NCI-H748 treated with DMSO at 0.1 percent for 48 hours (cell line): ENCODE measurements at places on chromosomes 4 and X.

- no peak for DNase-seq
Measured at GRCh38 chrX:137363559-137363958, 202.4 kb upstream of the ZIC3 start.

- no peak for DNase-seq
Measured at GRCh38 chrX:119763836-119764387, 5.5 kb downstream of the SOWAHD start.

DNA sequence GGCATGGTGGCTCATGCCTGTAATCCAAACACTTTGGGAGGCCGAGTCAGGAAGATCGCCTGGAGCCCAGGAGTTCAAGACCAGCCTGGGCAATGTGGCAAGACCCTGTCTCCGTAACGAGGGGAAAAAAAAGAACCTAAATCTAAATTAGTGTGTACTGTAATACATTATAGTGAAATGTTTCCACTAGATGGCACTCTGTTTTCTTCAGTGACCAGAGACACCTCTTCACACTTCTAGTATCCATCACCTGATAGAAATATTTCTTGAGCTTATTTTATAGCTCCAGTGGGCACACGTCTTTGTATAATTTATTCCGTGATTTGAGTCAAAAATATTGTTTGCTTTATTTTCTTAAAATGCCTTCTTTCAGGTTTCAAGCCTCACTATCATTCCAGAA lies 600.9 kb upstream of the DIPK2B start:
- peak; percentile 46 for DNase-seq

DNA sequence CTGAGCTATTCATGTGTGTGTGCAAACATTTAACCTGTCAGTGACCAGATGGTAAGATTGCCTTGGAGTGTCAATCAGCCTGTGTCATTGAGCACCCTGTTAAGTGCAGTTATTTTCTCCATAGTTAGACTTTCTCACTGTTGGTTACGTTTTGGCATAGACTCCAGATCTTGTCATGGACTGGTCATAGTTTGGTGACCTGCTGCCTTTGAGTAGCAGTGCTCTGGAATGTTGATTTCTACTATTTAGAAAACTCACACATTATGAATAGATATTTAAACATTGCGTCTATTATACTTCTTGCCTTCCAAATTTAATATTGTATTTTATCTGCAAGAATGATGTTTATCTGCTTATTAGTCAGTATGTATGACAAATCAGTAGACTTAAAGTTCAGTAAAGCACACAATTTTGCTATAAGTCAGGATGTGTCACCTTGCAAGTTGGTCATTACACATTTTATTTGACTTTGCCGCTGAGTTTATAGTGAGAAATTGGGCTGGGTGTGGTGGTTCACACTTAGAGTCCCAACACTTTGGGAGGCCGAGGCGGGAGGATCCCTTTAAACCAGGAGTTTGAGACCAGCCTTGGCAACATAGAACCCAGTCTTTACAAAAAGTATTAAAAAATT lies 42.4 kb downstream of the KIAA0232 start:
- no peak for DNase-seq

DNA sequence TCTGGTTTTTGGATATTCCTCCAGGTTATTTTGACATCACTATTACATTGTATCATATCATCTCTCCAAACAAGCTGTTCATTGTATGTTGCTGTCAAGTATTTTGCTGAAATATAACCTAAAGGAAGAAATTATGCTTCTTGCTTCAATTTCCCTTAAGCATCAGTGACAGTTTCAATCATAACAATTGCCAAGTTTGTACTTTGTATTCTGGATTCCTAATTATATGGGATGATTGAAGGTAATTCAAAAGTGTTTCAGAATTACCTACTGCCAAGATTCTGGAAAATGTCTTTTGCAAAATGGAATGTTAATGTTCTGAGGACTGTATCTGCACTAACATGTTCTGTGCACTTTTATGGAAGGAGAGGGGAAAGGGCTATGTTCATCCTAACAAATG lies 228.7 kb downstream of the PRDM5 start:
- DNase-seq = no peak

DNA sequence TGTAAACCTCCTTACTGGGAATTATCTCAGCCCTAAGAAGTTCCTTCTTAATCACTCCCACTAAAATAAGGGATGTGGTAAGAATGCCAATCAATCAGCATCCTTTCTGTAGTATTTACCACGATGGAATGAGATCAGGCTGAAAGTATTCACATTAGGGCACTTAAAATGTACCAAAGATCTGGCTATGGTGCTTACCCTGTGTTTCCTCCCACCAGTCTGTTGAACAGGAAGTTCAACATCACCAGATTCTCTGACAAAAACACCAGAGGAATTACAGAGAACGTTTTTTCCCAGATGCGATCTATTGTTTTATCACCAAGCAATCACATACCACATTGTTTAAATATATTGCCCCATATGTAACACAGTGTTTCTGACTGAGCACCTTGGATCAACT lies 2.1 kb upstream of the CLCN3 start:
- no peak for DNase-seq

GRCh38 chr4:90537491-90537890 lies 410.3 kb downstream of the CCSER1 start:
- no peak for DNase-seq

DNA sequence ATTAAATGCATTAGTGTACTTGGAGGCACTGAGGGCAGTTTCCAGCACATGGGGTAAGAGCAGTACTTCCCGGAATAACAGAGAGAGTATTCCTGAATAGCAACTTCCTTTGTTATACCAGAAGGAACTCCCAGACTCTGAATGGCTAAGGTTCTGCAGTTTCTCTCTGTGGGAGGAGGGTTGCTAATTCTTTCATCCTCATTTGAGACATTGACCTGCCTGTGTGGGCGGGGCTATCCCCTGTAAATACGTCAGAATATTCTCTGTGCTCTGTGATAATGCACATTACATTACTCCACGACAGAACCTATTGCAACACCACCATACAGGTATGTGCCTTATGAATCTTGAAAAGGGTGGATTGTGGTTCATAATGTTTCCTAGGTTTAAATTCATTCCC lies 52.7 kb downstream of the SPINK2 start:
- DNase-seq = no peak

- no peak for DNase-seq
Measured at GRCh38 chrX:16737024-16737423, 17.6 kb downstream of the SYAP1 start.

GRCh38 chrX:21374163-21374993 lies at the start of gene CNKSR2:
TSS of gene CNKSR2 (plus strand) at chrX:21374418. CDS start at chrX:21374898, 480 bp downstream.
- DNase-seq = peak; percentile 50

DNA sequence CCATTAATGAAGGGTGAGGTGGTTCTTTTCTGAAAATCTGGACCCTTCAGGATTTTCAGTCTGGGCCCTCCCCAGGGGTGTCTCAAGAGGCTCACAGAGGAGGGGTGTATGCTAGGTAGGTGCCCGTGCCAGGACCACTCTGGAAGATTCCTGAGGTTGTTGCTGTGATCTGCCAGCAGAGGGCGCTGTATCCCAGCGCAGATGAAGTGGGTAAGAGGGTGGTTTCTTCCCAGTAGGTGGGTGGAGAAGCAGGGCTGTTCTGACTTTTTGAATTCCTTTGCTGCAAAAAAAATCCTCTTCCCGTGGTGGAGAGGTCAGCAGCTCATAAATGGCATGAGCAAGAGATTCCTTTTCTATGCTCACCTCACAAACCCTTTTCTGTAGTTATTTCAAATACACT lies 51.1 kb downstream of the SCML1 start:
- peak; percentile 44 for DNase-seq

GRCh38 chr4:13912436-13912925 lies 285.0 kb upstream of the BOD1L1 start:
- no peak for DNase-seq

DNA sequence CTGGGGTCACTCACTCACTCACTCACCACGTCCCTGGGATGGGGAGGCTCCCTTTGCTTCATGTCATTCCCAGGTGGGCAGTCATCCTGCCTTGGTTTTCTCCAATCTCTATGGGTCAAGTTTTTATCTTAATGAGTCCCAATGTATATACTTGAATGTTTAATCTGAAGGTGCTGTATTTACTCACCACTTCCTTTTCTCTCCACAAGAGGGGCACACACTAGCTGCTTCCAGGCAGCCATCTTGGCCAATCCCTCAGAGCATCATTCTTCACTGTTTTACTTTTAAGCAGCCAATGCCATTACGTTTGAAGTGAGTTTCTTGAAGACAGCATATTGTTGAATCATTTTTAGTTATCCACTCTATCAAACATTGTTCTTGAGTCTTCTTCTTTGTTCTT lies 153.4 kb upstream of the ARSJ start:
- no peak for DNase-seq

- DNase-seq = no peak
Measured at GRCh38 chr4:181619651-181620050, 623.6 kb upstream of the TENM3 start.

DNA sequence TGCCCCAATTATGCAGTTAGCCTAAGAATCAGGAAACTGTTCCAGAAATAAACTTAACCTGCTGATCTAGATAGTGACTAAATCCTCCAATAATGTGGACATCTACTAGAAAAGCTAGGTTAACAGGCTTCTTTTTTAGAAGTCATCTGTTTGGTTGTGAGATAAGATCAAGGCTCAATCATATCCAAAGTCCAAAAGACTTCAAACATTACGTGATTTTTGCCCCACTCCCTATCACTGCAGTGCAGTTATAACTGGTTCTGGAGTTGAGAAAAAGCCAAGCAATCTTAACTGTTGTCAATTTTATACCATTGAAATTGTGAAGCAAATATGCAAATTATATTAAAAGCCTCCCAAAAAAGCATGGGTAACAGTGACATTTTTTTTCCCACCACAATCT lies 781.4 kb downstream of the KLHL13 start:
- DNase-seq = no peak

GRCh38 chr4:189001283-189001970 lies 862.2 kb downstream of the TRIML1 start:
- no peak for DNase-seq

- no peak for DNase-seq
Measured at GRCh38 chrX:40184968-40185367, 87.2 kb upstream of the BCOR start.

DNA sequence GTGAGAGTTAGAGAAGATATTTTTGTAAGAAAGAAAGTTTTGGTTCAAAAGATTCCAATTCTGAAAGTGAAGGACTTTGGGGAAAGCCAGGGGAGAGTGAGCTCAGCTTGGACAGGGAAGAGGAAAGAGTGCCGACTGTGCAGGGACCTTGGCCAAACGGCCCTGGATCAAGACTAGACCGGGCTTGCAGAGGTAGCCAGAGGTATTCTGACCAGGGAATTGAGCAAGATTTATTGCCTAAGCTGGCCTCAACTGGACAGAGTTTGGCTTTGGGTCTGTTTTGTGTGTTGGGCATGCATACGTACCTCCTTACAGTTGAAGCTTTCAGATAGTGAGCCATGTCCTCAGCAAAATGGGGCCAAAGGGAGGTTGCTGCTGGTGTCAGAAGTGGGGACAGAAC lies 11.6 kb downstream of the PLAC1 start:
- DNase-seq = no peak

- no peak for DNase-seq
Measured at GRCh38 chr4:2672700-2673099, 83.4 kb downstream of the TNIP2 start.

DNA sequence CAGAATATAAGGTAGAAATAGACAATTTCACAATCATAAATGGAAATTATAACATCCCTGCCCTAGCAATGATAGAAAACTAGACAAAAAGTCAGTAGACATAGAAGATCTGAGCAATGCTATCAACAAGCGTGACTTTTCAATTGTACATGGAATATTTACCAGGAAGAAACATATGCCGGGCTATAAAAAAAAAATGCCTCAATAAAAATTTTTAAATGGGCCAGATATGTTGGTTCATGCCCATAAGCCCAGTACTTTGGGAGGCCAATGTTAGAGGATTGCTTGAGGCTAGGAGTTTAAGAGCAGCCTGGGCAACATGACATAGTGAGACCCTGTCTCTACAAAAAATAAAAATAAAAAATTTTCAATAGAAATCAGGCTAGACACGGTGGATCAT lies 5.3 kb upstream of the MTNR1A start:
- no peak for DNase-seq

GRCh38 chr4:77496457-77496856 lies 109.2 kb upstream of the CXCL13 start:
- DNase-seq = no peak

- DNase-seq = no peak
Measured at GRCh38 chrX:130285710-130286109, 17.0 kb upstream of the ZNF280C start.

- DNase-seq = no peak
Measured at GRCh38 chr4:83751336-83751949, 215.5 kb downstream of the GPAT3 start.

DNA sequence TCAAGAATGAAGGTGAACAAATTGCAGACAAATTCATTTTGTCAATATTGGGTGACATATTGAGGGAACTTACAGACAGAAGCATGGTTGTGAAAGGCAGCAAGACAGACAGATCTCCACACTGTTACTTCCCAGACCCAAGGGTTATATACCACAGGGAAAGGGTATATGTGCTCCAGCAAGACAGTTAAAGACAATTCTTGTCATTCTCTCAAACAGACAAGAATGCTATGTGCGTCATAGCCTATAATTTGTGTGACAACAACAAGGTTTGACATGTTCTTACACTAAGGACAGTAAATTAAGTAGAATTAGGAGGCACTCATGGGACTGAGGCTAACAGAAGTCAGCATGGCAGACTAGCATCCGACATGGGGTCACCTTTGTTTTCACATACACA lies 214.3 kb downstream of the INPP4B start:
- DNase-seq = no peak

DNA sequence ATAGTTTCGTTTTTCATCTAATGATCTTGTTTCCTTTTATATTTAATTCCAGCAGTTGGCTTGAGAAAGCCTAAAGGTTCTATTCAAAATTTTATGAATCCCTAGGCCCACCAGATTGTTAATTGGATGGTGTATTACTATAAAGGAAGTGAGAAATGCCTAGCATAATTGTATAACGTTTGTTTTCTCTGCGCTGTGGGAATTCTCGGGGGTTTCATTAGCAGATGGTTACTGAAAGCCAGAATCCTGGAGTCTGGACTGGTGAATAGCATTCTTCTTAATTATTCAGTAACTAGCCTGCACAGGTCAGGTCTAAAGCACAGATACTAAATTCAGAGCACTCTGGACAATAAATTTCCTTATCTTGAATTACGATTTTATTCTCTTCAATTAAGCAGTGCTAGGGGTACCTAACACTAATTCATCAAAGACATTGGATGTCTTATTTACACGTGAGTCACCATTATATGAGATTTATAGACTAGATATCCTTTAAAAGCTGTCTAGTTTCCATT lies 459.4 kb downstream of the DTHD1 start:
- no peak for DNase-seq

DNA sequence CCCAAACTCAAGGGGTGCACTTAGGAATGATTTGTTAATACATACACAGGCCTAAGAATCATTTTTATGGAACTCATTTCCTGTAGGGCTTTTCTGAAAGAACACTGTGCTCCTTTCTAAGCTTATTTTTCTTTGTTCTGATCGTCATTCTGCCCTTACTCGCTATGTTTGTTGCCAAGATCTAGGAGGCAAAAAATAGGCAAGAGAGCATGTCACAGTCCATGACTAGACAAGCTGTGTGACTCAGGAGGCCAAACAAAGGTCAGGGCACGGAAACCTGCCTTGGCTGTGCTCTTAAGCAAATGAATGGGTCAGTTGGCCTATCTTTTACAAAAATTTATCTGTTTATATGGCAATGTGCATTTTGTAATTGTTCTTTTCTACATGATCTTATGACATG lies 42.5 kb upstream of the C1GALT1C1 start:
- no peak for DNase-seq
